Chondrocyte (in vitro differentiated cells): ENCODE measurements at places on chromosomes 2 and 18. TPM values are rescaled to one million over a fixed set of nuclear protein-coding genes. Genes with fewer than 3 reads are reported as not detected.

The TTC27 gene
- total RNA-seq: 13.5 to 17.8 TPM (median 13.5 TPM) in 3 replicates

The FEZ2 gene
- 46.8 to 49.8 TPM (median 47.0 TPM) in 3 replicates for total RNA-seq

DNA sequence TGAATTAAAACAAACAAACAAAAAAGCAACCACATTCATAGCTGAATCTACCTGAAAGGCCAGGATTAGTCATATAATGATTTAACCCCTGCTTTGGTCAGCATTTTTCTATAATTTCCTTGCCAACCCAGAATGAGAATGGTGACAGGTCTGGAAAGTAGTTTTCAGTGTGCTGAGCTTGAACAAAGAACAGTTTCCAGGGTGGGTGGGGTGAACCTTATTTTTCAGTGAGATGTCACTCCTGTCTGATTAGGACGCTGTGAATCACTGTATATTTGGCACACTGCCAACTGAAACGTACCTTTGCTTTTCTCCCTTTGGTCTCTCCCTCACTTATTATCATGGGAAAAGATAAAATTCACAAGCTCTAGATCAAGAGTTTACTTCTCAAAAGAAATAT lies 35.0 kb upstream of the DSC1 start:
- DNase-seq: no peak

DNA sequence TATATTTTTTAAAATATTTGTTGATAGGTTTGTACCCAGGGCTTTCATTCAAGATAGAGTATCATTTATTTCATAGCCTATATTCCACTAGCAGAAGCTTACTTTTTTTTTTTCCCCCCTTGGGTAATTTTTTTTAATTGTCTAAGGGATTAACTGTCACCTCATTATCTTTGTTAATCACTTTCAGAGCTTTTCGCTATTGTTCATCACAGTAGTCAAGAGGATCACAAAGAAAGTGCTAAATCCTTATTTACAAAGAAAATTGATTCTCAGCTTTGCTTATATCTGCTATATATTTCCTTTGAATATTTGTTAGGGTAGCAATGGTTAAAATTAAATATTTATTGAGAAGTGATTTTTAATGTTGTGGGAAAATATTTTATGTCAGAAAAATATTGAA lies 59.0 kb downstream of the CAMKMT start:
- DNase-seq: no peak

GRCh38 chr2:139600166-139600565 lies 820.0 kb upstream of the NXPH2 start:
- no peak for DNase-seq

DNA sequence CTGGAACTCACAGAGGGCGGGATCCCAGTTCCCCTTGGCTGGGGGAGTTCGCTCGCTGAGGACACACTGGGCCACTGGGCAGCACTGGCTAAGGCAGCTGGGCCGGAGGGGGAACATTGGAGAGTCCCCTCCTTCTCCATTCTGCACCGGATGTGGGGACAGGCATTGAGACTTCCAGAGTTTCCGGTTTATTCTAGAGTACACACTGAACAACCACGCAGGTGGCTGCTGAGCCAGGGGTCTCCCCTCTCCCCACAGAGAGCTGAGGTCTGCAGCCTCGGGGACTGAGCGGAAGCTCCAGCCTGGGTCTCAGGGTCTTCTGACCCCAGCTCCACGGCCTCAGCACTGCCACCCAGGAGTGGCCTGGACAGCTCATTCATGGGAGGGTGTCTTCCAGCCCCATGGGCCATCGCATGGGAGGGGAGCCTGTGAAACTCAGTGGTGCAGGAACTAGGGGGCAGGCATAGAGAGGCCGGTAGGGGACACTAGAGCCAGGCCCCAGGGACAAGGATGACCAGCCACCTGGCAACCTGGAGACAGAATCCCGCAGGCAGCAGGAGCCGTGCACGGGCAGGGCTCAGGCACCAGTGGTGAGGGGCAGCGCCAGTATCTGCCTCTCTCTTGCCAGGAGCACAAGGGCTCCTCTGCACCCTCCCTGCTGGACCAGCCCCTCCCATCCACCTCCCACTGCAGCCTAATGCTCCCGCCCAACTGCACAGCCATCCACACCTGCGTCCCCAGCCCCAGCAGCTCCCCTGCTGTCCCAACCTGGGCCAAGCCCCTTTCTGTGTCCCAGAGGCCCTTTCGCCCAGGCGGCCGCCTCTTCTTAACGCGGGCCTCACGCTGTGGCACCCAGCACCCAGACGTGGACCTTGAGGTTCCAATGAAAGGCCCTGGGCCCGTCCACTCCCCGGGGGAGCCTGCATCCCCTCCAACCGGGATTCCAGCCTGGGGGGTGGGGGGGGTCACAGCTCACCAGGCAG lies 45.1 kb upstream of the GPC1 start:
- DNase-seq: peak; percentile 82

GRCh38 chr2:84830095-84830494 lies 50.8 kb downstream of the TRABD2A start:
- DNase-seq: no peak

DNA sequence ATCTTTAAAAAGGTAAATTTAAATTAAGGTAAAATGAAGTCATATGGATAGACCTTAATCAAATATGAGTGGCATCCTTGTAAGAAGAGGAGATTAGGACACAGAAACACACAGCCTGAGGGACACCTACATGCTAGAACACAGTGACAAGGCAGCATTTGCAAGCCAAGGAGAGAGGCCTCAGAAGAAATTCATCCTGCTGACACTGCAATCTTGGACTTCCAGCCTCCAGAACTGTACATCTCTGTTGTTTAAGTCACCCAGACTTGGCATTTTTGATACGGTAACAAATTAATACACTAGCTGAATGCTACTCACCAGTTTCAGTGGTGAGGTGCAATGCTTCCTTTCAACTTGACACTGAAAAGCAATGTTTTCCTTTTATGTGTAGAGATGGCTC lies 305.0 kb downstream of the TDRD15 start:
- DNase-seq: no peak

- peak; percentile 47 for DNase-seq
These were observed 13.5 kb upstream of the CALCRL start for GRCh38 chr2:187461294-187462261.
